Activated CD4-positive, alpha-beta T cell treated with anti-CD3 and anti-CD28 coated beads, Interleukin-2, amount 50 U/mL, for 48 hours (primary cell): ENCODE measurements at places on chromosomes 16 and 17.
A peak's percentile ranks its signal among the peaks of the same experiment; 100 is the strongest.

- no peak for DNase-seq
These were observed 59.2 kb downstream of the ABCC1 start for GRCh38 chr16:16008666-16009065.

DNA sequence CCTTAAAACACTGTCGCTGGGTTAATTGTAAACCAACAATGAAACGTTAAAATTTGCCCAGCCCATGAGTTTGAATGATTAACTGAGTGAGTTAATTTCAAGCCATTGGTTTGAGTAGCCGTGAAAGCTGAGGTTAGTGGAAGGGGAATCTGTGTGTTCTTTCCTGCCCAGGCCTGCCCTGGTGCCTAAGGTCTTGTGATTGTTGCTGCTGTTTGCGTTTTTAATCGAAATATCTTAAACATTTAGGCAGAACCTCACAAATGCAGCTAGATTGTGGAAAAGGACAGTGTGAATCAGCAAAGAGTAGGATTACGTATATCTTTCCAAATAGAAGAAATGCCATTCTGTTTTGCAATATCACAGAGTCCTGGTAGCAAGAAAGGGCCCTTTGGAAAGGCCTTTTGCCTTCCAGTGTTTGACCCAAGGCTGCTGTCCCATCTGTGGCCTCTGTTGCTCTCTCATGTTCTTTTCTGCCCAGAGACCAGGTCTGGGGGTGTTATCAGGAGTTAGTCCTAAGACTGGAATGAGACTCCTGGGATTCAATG, 113.8 kb downstream of the MSI2 start:
- DNase-seq, result no peak

GRCh38 chr17:44558710-44559633, 1.7 kb downstream of the FZD2 start:
- DNase-seq, result no peak

- no peak for DNase-seq
These were observed 12.1 kb upstream of the TMEM92 start for GRCh38 chr17:50262001-50262794.

DNA sequence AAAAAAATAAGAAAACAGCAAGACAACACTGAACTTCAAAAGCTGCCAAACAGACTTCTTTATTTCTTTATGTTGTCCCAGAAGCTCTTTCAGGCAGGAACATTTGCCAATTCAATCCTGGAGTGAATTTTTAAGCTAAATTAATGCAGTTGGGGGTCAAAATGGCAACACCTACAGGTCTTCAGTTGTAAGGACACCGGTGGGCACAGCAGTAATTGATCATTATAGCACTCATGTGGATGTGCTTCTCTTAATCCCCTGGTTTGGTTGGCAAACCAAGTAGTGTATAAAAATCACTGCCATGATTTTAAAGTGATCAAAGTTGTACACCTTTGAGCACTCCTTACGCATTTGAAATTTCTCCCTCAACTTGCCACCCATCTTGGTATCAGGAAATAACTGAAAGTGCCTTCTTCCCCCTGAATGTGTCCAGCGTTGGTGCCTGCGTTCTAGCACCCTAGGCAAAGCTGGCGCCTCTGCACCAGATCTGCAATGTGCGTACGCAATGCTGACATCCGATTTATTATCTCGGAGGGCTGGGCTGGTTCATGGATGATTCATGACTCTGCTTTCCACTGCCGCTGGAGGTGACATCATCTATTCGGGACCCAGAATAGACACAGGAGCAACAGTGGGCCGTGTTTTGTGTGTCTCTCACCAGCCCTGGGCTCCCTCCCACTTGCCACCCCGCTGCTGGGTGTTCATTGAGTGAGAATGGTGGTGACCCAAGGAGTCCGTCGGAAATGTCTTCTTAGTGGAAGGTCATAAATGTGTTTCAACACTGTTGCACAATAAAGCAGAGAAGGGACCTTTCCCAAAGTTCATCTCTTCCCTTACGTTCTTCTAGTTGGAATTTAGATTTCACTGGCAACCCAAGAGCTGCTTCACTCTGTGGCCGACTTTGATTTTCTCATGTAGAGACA, 203.4 kb downstream of the CCDC182 start:
- DNase-seq, result no peak

GRCh38 chr17:75317671-75318070, 28.4 kb upstream of the SLC25A19 start:
- no peak for DNase-seq

GRCh38 chr17:33369149-33369548, 76.1 kb upstream of the ASIC2 start:
- DNase-seq, result no peak

DNA sequence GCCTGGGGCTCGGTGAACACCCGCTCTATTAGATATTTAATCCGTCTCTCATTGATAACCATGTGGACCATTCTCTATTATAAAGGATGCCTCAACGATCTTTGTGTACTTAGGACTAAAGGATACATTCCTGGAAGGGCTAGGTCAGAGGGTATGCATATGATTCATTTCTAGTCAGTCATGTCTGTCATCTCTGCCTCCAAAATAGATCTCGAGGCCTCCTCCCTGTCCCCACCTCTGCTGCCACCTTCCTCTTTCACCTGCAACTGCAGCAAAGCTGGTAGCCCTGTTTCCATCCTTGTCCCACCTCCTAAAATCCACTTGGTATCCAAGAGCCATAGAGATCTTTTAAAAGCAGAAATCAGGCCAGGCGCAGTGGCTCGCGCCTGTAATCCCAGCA, 121.5 kb downstream of the KATNIP start:
- no peak for DNase-seq

DNA sequence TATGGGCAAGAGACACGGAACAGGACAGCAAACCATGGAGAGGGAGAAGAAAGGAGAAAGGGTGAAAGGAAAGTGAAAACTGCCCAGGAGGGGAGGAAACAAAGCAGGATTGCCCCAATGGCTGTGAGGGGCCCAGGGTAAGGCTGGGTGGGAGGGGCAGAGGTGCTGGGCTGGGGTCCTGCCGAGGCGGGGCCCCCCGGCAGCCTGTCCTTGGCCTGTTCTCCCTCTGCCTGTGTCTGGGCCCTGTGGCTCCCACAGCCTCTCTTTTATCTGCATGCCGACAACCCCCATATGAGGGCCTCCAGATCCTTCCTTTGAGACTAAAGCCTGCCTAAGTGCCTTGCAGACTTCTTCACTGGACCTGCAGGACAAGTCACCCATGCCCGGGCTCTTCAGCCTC, 15.5 kb downstream of the ZNHIT3 start:
- DNase-seq, result no peak

DNA sequence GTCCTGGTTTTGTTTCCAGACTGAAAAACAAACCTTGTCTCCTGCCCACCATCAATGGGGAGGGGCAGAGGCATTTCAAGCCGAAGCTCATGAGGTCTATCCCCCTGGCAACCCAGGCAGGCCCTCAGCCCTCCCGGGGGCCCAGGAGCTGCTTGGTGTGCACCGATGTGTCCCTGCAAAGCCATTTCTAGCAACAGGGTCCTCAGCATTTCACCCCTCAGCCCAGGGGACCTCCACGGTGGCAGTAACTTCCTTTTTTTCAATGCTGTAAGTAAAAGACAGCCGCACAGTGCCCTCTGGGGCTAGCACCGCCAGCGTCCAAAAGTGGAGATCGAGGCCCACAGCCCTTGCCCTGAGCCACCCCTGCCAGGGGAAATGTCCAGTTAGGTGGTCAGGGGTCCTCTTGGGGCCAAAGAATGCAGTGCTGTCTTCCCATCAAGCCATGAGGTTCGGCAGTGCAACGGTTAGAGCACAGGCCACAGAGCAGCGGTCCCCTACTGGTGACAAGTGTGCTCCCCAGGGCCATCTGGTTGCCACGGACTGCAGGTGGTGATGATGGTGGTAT, 79.9 kb downstream of the LITAF start:
- DNase-seq, result no peak

- no peak for DNase-seq
These were observed 8.6 kb upstream of the ANKRD40CL start for GRCh38 chr17:50775926-50776325.

- no peak for DNase-seq
These were observed 190.0 kb downstream of the C16orf95 start for GRCh38 chr16:87127061-87127765.

GRCh38 chr17:77501751-77502625, 361.2 kb downstream of the SEC14L1 start:
- no peak for DNase-seq

DNA sequence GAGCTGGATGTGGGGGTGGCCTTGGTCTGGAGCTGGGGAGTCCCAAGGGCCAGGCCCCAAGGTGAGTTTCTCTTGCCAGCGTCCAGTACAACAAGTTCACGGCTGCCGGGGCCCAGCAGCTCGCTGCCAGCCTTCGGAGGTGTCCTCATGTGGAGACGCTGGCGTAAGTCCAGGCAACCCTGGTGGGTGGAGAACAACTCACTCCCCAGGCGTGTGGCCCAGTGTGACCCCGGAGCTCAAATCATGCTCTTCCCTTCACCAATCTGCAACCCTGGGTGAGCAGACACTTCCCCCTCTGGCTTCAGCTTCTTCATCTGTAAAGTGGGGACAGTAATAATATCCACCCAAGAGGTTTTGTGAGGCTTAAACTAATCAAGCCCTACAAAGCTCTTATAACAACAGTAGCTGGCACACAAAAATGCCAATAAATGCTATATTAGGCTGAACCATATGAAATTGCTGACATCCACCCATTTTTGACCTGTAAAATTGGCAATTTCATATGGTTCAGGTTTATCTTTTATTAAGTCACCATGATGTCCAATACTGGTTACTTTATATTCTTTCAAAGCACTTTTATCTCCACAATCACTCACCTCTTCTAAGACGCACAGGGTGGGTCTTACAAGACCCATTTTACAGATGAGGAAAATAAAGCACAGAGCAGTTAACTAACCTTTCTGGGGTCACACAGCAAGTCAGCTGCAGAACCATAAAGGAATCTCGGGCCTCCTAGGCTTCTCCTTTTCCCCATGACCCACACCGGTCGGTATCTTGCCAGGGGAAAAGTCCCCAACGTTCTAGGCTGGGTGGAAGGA, 19.7 kb downstream of the DEXI start:
- no peak for DNase-seq

DNA sequence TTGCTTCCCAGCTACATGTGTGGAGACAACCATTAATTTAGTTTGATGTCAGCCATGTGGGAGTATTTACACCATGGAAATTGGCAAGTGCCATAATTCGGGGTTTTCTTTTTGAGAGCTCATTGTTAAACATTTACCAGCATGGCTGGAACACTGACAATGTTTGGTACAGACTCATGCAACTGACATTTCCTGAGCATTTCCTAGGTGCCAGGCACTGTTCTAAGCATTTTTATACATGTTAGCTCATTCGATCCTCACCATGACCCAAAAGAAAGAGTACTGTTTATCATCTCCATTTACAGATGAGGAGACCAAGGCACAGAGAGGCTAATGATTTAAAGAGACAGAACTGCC, 86.9 kb downstream of the FOXL1 start:
- DNase-seq, result no peak

DNA sequence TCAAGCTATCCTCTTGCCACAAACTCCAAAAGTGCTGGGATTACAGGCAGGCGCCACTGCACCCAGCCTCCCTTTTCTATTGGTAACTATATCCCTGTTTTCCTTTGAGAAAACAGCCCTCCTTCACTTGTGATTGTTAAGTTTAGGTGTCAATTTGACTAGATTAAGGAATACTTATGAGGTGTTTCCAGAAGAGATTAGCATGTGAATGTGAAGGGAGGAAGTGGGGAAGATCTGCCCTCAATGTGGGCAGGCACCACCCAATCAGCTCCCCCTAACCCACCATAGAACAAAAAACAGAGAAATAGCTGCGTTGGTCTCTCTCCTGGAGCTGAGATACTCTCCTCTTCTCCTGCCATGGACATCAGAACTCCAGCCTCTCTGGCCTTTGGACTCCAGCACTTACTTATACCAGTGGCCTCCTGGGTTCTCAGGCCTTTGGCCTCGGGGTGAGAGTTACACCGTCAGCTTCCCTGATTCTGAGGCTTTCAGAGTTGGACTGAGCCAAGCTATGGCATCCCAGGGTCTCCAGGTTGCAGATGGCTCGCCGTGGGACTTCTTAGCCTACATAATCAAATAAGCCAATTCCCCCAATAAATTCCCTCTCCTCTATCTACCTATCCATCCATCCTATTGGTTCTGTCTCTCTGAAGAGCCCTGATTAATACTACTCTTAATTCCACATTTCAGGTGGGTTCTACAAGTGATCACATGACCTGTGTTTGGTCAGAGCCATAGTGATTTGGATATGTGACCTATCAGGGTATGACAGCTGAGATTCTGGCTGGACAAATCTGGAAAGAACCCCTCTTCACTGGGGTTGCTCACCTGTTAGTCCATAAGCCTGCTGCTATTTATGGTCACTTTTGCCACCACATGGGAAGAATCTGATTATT, 12.0 kb upstream of the STAT3 start:
- no peak for DNase-seq

DNA sequence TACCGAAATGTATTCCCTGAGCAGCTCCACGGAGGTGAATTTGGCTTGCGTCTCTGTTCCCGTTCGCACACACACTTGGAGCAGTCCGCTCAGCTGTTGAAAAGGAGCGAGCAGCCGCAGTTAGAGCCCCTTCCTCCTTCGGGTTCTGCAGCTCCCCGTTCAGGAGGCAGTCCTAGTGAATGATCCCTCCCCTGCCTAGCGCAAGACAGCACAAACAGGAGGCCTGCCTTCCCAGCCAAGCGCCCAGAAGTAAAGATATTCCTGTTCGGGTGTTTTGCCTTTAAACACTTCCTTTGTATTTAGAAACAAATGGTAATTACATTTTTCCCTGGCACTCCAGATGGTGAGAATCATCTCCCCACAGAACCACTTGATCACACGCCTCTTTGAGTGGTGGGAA, 64.7 kb downstream of the ABCC12 start:
- DNase-seq, result no peak

- peak; percentile 48 for DNase-seq
These were observed 7.7 kb downstream of the HAPSTR1 start for GRCh38 chr16:9099131-9099625.

- no peak for DNase-seq
These were observed 82.9 kb downstream of the KSR1 start for GRCh38 chr17:27539152-27539551.

DNA sequence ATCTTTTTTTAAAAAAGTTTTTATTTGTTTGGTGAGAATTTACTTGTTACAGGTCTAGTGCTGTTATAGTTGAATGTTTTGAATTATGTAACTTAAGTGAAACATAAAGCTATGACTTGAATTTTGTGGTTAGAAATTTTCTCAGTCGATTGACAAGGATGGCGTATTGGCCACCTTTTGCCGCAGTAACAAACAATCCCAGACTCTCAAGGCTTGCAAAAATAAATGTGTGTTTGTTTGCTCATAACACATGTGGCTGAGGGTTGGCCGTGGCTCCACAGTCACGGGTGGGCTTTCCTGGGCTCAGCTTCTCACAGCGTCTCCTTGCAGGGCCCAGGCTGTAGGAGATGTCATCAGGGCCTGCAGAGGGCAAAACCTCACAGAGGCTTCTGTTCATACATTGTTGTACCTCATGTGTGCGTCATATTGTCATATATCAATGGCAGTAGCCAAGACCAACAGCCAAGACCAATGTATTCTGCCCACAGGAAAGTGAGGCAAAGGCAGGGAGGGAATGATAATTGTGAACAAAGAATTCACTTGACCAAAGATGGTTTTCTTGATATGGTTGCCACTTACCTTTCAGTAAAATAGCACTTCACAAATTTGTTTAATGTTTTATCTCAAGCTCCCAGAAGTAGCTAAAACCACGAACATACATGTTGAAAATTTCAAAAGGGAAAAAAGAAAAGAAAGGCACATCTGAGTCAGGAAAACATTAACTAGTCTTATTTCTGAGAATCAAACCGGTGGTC, 93.5 kb downstream of the WWOX start:
- no peak for DNase-seq

GRCh38 chr16:86212706-86213436, 297.5 kb upstream of the FOXF1 start:
- DNase-seq, result no peak
